ENCODE measurements at places on chromosomes 5 and 9.

DNA sequence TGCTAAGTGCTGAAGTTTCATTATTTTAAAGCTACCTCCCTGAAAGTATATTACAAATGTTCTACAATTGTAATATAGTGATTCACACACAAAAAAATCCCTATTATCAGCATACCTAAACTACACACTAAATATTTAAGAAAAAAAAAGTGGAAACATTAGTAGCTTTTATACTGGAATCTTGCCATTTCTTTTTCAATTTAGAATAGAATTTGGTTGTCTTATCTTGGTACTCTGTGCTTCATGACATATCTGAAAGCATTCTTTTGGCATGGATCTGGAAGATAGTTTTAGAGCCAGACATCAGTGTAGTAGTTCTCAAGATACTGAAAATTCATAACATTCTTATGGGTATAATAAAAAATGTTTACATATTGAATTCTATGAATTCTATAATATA lies 35.0 kb downstream of the SLC1A3 start:
- peak; percentile 86 for DNase-seq

DNA sequence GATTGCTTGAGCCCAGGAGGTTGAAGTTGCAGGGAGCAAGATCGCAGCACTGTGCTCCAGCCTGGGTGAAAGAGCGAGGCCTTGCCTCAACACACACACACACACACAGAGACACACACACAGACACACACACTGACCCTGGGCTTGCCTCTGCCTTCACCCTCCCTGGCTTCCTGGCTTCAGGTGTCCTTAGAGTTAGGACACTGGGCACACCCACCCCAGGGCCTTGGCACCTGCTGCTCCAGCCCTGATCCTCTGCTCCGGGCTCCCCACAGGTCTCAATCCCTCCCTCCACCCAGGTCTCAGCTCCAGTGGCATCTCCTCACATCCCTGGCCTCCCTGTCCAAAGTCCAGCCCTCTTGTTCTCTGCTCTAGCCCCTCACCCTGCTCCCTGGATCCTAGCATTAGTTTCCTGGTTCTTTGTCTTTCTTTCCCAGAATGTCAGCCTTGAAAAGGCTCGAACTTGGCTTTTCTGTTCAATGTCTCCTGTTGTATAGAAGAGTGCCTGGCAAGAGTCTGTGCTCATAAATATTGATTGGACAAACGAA lies 212.9 kb downstream of the C9orf50 start:
- DNase-seq = no peak

GRCh38 chr9:71962328-71962727 lies 50.9 kb downstream of the C9orf85 start:
- no peak for DNase-seq

DNA sequence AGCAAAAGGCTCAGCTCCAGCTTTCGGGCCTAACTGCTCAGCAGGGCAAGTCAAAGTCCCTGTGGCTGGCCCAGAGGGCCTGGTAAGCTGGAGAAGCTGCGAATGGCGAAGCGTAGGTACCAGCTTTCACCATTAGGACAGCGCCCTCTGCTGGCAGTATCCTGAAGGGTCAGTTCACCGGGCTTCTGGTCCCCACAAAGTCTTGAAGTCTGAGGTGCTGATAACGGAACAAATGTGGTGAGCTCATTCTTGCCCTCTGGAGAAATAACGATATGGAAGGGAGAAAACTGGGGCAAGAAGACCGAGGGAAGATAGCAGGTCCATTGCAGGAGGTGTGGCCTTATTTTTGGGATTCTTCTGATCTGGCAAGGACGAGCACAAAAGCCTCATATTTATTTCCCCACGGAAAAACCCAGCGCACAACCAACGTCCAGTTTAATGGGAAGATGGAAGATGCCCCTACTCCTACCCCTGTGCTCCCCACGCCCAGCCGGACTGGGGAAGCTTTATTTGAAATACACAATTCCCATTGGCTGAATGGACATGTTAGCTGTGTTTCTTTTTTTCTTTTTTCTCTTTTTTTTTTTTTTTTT lies 7.2 kb downstream of the SOWAHA start:
- peak; percentile 88 for DNase-seq

DNA sequence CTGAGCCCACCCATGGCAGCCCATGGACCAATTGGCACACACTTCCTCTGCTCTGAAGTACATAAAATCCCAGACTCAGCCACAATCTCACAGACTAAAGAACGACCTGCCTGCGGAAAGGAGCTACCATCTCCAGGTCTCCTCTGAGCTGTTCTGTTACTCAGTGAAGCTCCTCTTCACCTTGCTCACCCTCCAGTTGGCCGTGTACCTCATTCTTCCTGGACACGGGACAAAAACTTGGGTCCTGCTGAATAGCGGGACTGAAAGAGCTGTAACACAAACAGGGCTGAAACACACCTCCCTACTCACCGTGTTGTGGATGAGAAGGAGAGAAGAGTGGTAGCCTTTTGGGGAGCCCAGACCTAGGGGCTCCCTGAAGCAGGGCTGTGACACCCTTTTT lies 128.7 kb downstream of the GAS1 start:
- DNase-seq = no peak

DNA sequence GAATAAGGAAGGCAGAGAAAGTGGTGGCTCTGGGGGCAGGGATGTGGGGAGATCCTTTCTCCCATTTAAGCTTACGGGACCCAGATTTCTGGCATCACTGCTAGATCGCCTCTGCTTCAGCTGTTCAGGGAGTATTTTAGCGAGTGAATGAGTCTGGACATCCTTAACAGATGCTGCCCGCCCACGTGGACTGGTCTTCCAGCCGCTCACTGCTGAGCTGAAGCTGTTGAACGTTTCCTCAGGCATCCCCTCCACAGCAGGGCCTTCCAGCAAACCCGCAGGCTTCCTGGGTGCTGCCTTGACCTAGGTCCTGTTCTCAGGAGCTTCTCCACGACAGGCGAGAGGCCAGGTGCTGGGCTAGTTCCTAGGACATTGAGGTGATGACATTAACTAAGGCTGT lies 144.4 kb upstream of the EFNA5 start:
- no peak for DNase-seq

GRCh38 chr9:18058564-18059442 lies 415.1 kb upstream of the ADAMTSL1 start:
- no peak for DNase-seq

- peak; percentile 73 for DNase-seq
These were observed 56.4 kb downstream of the GCNT4 start for GRCh38 chr5:74995926-74996325.

GRCh38 chr5:172910828-172911627 lies 48.2 kb upstream of the RPL26L1 start:
- peak; percentile 72 for DNase-seq

DNA sequence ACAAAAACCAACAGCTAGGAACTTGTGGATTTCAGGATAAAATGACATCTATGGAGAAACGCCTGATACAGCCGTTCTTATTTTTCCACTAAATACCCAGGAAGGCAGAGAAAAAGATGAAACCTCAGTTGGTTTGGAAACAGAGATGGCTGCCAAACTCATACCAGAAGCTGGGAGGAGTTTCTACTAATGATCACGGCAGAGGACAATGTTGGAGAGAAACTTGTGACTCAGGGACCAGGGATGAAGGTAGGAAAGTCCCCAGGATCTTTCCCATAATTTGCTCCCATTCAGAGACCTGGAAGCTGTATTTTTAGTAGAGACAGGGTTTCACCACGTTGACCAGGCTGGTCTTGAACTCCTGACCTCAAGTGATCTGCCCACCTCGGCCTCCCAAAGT lies 187.1 kb upstream of the IER5L start:
- DNase-seq = no peak

- no peak for DNase-seq
These were observed 151.2 kb downstream of the TSSK1B start for GRCh38 chr5:113283558-113283957.

DNA sequence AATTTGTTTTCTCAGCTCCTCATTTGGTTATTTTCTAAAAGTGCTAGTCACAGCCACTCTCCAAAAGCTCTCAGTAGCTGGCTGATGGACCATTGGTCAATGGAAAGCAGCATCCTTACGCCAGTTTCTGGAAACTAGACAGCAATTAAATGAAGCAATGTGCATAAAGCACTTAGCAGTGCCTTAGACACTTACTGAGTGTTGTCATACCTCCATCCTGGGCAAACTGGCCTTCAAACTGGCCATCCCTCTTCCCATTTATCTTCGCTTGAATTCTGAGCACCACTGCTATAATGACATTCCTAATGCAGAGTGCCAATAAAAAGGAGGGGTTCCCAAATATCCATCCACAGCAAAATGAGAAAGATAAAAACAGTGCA lies 209.2 kb downstream of the ENC1 start:
- DNase-seq = no peak

DNA sequence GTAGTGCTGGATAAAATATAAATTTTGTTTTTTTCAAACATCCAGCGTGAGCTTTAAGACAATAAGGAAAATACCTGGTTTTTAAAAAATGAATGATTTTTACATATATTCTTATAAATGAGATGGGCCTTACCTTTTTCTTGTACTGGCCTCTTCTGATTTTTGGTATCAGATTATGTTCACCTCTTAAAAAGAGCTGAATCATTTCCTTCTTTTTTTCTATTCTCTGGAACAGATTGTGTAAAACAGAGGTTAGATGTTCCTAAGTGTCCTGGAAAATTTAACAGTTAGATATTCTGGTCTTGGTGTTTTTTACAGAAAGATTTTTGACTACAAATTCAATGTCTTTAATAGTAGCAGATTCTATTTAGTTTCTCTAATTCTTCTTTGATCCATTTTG lies 74.6 kb downstream of the NDUFAF2 start:
- no peak for DNase-seq

DNA sequence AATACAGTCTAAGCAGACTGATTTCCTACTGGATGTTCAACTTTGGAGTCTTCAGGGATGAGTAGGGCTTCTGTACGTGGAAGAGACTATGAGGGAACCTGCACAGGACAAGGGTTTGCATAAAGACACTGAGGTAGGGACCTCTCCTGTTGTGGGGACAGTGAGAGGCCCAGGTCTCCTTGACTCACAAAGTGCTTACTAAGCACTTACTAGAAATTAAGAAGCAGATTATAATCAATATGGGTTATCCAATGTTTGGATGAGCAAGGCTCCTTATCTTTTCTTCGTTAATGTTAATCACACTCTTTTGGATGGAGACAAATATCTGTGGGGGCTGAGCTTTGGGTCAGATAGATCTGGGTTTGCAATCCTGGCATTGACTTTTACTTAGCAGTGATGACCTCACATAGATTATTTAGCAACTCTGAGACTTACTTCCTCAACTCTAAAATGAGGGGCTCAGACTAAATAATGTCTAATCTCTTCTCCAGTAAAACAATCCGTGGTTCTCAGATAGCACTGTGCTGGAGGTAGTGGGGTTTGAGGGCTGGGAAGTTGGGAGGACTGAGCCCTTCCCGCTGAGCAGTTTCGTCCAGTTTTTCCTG lies 45.9 kb downstream of the PDCD1LG2 start:
- no peak for DNase-seq

GRCh38 chr5:88116396-88116795 lies 152.2 kb downstream of the TMEM161B start:
- DNase-seq = no peak

DNA sequence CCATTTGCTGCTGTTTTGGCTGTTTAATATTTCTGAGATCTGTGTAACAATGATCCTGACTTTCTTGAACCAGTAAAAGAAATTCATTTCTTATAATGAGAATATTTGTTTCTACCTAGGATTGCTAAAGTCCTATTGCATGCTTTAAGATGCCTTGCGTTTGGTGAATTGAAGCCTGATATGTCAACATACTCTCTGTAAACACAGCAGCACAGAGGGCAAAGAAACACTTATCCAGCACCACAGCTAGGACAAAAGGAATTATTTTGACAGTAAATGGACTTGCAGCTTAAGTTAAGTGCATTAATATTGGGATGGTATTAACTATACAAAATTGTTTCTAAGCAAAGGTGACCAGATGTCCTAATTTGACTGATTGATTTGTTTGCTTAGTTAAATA lies 2031.2 kb upstream of the CDH6 start:
- no peak for DNase-seq

- no peak for DNase-seq
These were observed 218.4 kb downstream of the ACTL7B start for GRCh38 chr9:108637340-108637739.

GRCh38 chr9:3027210-3027609 lies 183.3 kb upstream of the PUM3 start:
- no peak for DNase-seq

GRCh38 chr9:28821240-28821639 lies 1248.0 kb upstream of the C9orf72 start:
- no peak for DNase-seq

GRCh38 chr9:35829764-35830096 lies 702 bp downstream of the TMEM8B start:
- DNase-seq = no peak

- no peak for DNase-seq
These were observed 20.7 kb upstream of the TMOD1 start for GRCh38 chr9:97480749-97481148.

DNA sequence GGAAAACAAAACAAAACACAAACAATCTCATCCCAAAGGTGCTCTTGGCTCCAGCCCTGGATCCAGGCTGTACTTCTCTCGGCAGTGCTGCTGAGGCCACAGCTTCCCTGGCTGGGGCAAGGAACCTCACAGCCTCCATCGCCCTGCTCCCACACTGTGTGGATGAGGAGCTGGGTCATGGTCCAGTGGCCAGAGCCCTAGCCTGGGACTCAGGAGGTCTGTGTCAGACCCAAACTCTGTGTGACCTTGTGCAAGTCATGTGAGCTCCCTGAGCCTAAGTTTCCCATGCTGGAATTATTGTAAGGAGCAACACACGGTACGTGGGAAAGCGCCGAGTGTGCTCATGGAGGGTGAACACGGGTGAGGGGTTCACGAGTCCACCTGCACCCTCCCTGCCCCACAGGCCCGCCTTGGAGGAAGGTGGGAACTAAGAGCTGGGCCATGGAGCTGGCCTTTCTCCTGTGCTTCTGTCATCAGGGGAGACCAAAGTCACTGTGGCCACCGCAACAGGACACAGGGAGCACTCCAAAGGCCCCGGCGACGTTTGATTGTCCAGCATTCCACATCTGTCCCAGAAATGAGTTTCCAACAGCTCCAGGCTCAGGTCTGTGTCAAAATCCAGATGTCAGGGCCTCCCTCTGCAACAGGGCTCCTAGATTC lies 26.2 kb upstream of the SMU1 start:
- DNase-seq = no peak

- no peak for DNase-seq
These were observed 1047.6 kb upstream of the ACO1 start for GRCh38 chr9:31336841-31337240.

DNA sequence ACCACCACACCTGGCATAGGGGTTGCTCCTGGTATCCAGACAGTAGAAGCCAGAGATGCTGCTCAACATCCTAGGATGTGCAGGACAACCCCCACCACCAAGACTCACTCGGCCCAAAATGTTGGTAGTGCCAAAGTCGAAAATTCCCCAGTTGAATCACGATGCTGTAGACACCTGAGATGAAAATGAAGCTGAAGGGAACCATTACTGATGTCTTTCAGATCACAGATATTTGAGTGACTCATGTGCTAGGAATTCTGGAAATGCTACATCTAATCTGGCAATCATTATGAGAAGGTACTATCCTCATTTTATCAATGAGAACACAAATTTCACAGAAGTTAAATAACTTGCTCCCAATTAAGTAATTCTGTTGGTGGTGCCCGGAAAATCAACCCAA lies 21.0 kb upstream of the UBE2QL1 start:
- no peak for DNase-seq

All from fibroblast of skin of scalp (primary cell).